ENCODE measurements at places on chromosomes 1 and 21.
A peak's percentile ranks its signal among the peaks of the same experiment; 100 is the strongest.

DNA sequence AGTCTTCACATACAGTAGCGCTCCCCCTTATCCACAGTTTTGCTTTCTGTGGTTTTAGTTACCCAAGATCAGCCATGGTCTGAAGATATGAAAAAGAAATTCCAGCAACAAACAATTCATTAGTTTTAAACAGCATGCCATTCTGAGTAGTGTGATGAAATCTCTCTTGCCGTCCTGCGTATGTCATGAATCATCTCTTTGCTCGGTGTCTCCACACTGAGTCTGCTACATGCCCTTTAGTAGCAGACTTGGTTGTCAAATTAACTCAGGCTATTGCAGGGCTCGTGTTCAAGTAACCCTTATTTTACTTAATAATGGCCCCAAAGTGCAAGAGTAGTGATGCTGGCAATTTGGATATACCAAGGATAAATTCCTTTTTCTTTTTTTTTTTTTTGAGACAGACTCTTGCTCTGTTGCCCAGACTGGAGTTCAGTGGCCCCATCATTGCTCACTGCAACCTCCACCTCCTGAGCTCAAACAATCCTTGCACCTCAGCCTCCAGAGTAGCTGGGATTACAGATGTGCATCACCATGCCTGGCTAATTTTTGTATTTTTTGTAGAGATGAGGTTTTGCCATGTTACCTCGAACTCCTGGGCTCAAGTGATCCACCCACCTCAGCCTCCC lies 22.6 kb downstream of the PHACTR4 start:
- DNase-seq: peak; percentile 57

DNA sequence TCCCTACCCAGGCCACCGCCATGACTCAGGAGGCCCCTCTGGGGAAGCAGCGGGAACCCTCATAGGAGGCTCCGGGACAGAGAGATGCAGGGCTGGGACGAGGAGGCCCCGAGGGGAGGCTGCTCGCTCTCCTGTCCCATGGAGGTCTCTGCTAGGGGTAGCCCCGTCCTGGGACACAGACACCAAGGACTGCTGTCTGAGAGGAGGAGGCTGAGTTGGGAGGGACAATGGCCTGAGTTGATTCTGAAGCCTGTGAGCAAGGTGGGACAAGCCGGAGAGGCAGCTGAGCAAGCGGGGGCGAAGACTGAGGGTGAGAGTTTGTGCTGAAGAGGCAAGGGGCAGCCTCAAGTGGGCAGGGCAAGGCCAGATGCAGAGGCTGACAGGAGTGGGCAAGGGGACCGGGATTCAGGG lies 17.4 kb downstream of the SLC27A3 start:
- DNase-seq: no peak

DNA sequence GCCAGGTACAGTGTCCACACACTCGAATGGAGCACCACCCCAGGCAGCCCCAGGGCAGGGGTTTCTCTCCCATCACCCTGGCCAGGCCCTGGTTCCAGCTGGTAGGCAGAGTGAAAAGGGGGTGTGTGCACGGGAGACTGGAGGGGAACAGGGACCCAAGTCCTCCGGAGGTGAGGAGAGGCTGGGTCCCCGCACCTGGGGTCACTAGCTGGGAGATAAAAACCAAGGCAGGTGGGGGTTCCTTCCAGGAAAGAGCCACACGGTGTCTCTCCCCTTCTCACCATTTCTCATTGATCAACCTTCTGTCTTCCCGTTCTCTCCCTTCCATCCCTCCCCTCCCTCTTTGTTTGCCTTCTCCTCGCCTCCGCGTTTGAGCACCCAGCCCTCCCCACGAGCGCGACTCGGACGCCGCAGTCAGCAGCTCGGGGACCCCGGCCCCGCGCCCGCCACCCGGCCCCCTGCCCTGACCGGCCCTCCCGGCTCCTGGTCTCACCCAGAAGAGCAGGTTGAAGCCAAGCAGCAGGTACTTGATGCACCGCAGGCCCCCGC lies 358 bp downstream of the TSPAN2 start:
- DNase-seq: no peak

DNA sequence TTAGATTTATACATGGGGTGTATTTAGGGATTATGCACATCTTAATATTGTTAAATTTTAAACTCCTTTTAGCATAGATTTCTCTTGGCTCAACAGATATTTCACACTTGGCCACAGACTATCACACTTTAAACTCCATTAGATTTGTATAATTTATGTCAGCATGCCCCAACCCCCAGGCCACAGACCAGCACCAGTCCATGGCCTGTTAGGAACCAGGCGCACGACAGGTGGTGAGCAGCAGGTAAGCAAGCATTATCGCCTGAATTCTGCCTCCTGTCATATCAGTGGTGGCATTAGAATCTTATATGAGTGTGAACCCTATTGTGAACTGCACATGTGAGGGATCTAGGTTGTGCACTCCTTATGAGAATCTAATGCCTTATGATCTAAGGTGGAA lies 34.8 kb downstream of the SUCO start:
- no peak for DNase-seq

GRCh38 chr1:67801903-67802302 lies 31.4 kb downstream of the GNG12 start:
- peak; percentile 96 for DNase-seq

DNA sequence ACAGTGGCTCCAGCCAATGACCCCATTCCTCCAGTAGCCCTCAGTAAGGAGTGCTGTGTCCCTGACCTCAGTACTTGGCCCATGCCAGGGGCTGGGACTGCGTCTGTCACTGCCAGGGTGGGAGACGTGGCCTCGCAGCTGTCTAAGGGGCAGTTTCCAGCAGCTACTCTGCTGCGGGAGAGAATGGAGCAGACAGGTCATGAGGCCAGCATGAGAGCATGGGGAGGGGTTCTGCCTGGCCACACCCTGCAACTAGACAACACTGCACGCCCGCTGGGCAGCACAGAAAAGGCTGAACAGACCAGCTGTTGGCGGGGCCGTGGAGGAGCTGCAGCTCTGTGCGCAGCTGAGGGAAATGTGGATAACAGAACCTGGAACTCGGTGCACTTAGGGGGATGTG lies 91.6 kb upstream of the COL6A1 start:
- DNase-seq: no peak

DNA sequence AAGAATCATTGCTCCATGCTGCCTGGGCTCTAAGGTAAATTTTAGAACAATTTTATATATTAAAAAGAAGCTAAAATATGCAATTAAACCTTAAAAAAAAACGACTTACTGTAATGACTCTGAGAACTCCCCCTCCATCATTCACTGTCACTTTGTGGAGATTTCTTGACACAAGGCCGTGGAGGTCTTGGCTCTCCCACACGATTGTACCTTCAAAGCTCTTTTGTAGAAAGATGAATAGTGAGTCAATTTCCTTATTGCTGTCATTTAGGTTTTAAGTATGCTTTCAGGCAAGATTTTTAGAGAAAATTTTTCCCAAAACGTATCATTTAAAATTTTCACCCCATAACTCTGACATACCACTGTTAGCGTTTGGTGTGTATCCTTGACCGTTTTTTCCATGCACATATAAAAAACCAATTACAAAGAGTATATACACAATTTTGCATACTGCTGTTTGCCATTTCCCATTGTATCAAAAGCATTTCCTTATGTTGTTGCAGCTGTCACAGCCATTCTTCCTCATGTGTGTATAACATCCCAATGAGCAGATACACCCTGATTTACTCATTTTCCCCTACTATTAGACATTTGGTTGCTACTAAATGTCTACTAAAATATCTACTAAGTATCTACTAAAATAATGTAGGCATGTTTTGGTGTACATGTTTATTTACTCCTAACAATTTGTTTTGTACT lies 33.4 kb downstream of the B3GALNT2 start:
- DNase-seq: no peak

Data from kidney tubule cell (primary cell).